ENCODE measurements at places on chromosomes 11 and 22.

DNA sequence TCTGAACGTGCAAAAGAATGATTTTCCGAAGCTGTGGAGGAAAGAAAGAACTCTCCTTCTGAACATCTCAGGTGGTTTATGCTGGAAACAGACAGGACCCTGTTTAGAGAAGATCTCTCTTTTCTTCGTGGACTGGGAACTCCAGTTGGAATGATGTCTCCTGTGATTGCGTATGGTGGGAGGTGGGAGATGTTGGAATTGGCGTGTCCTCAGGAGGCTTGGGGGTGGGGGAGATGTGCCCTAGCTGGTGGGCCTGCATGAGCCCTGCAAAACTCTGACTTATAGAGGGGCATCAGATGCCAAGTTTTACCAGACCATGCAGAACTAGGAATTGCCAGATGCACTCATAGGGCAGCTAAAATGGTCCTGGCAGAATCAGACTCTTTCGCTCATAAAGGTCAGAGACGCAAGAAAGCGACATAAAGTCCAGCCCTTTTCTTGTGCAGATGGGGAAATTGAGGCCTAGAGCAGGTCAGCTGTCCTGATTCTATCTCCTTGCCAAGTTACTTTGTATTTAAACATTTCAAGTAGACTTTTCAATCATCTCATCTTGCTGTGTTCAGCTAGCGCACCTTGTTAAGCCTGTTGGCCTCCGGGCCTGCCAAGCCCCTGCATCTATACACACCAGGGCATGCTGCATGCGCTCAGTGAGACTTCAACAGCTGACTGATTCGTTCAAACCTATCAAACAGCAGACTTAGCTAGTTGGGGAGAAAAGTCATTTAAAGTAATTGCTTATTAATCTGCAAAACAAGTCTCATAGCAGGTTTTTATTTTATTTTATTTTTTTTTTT is 34.2 kb upstream of the EHF start:
- H3K36me3 ChIP-seq = no peaks in the 10 kb centered on the region
- H3K27me3 ChIP-seq = peaks cover 5% of the 10 kb centered on the region
- DNase-seq = no peak

GRCh38 chr22:45430871-45431270 is 17.4 kb downstream of the RIBC2 start:
- H3K27ac ChIP-seq = no peak overlapping the region
- DNase-seq = no peak
- no peaks in the 10 kb centered on the region for H3K27me3 ChIP-seq
- H3K4me1 ChIP-seq = peaks cover 7% of the 10 kb centered on the region
- H3K36me3 ChIP-seq = no peaks in the 10 kb centered on the region

- DNase-seq = no peak
- H3K27ac ChIP-seq = no peak overlapping the region
- no peaks in the 10 kb centered on the region for H3K36me3 ChIP-seq
- H3K27me3 ChIP-seq = no peaks in the 10 kb centered on the region
Observed at GRCh38 chr11:120780239-120780638, 243.7 kb upstream of the TBCEL start.

GRCh38 chr11:132427611-132428010 is 1057.2 kb downstream of the NTM start:
- H3K4me3 ChIP-seq = no peak overlapping the region
- no peaks in the 10 kb centered on the region for H3K4me1 ChIP-seq
- DNase-seq = no peak
- no peaks in the 10 kb centered on the region for H3K27me3 ChIP-seq
- H3K36me3 ChIP-seq = no peaks in the 10 kb centered on the region

GRCh38 chr11:113163291-113164030 is 150.9 kb upstream of the TTC12 start:
- H3K27ac ChIP-seq = no peak overlapping the region
- no peaks in the 10 kb centered on the region for H3K27me3 ChIP-seq
- H3K4me1 ChIP-seq = no peaks in the 10 kb centered on the region
- peaks cover 3% of the 10 kb centered on the region for H3K36me3 ChIP-seq

DNA sequence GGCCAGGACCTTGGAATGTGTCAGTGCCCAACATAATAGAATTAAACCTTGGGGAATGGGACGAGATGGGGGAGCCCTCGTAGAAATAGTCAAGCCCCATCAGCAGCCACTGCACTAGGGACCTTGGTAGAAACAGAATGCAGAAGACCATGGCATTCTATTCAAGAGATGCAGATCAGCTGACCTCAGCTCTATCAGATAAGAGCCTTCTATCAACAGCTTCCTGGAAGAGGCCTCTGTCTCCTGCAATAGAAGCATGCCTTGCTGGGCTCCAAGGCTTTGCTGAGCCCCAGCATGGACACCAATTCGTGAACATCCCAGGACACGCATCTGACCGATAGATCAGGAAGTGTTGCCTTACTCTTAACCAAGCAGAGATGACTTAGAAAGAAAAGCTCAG is 27.5 kb upstream of the FLI1 start:
- no peaks in the 10 kb centered on the region for H3K36me3 ChIP-seq
- DNase-seq = no peak
- H3K27ac ChIP-seq = no peak overlapping the region

DNA sequence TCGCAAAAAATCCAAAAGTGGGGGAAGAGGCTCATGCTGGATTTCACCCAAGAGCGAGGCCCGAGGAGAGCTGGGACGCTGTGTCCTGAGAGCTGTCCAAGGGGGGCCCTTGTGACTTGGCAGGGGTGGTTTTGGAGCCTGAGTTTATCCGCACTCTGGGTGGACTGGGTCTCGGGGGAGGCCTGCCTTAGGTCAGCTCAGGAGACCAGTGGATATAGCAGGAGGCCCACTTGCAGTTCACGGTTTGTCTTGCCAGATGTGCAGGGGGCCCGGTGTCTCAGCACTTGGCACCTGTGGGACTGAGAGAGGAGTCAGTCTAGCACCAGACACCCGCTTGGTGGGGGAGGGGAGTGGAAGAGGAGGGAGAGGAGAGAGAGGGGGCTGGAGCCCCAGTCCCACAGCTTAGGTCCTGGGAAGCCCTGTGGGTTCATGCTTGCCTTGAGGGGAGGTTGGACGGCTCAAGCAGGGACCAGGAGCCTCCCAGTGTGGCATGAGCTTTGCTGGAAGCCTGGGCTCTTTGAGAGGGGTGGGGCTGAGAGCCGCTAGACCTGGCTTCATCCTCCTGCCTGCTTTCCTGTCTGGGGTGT is 33.4 kb downstream of the PARVB start:
- no peaks in the 10 kb centered on the region for H3K36me3 ChIP-seq
- H3K4me3 ChIP-seq = no peak overlapping the region
- H3K4me1 ChIP-seq = no peaks in the 10 kb centered on the region

DNA sequence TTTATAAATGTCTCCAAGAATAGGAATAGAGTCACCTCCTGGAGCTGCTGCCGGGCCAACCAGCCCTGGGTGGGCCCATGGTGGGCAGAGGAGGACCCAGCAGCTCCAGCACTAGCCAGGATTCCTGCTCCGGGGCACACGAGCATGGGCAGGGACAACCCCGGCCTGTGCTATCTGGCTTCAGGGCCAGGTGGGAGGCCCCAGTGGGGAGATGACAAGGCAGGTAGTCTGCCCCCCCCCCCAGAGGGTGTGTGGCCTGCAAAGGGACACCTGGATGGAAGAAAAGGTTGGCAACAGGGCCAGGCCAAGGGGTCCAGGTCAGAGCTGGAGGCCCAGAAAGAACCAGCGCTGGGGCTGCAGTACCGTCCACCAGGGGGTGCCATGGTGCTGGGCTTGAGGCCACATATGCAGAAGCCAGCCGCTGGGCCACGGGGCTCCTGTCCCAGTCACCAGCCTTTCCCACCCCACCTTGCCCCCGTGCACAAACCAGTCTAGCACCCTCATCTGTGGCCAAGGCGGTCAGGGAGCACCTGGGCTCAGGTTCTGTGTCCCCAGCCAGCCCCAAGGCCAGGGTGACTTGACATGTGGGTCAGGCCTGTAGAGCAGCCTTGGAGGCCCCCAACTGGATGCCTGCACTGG is 3.4 kb downstream of the TSPAN32 start:
- DNase-seq = peak; percentile 90
- H3K4me3 ChIP-seq = peak overlapping the region; percentile 26
- peaks cover 11% of the 10 kb centered on the region for H3K36me3 ChIP-seq
- H3K4me1 ChIP-seq = peaks cover 76% of the 10 kb centered on the region
- H3K27ac ChIP-seq = peak overlapping the region; percentile 42

DNA sequence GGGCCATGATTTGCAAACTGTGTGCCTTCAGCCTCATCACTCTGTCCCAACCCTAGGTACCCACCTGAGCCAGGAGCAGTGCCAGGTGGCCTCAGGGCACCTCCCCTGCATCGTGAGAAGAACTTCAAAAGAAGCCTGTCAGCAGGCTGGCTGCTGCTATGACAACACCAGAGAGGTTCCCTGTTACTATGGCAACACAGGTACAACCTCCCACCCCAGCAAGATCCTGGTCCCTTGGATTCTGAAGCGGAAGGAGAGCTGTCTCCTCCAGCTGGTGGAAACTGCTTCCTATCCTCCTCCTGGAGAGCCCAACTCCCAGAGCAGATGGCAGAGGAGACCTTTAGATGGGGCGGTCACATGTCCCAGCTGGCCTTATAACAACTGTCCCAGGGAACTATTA is 2.9 kb downstream of the ZP1 start:
- H3K27ac ChIP-seq = no peak overlapping the region
- H3K4me3 ChIP-seq = no peak overlapping the region
- no peak for DNase-seq
- no peaks in the 10 kb centered on the region for H3K27me3 ChIP-seq
- peaks cover 9% of the 10 kb centered on the region for H3K4me1 ChIP-seq

DNA sequence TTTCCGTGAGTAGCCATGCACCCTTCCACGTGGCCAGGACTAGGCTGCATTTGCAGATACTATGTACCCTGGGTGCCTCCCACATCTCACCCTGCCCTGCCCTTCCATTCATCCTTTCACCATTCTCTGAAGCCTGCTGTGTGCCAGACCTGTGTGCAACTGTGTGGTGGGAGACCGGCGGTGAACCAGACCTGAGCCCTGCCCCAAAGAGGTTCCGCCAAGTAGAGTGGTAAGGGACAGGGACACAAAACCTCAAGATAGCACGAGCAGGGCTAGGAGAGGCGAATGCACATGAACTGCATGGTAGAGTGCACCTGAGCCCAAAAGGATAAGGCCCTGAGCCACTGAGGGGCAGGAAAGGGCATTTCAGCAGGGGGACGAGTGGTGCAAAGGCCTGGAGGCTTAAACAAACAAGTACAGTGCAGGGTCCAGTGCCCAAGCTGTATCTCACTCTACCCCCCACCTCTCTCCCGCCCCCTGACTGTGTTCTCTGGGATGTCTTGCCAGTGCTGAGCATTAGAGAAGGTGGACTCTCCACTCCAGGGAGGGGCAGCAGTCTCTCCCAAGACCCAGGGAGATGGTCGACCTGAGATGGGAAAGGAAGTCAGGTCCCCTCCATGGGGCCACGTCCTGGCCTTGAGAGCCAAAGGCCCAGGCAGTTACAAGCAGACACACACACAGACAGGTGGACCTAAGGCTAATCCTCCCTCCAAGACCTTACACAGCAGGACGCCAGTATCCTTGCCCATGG is 14.1 kb upstream of the ARAP1 start:
- no peak overlapping the region for H3K4me3 ChIP-seq
- H3K4me1 ChIP-seq = peaks cover 27% of the 10 kb centered on the region
- no peak overlapping the region for H3K27ac ChIP-seq
- no peaks in the 10 kb centered on the region for H3K36me3 ChIP-seq
- no peaks in the 10 kb centered on the region for H3K27me3 ChIP-seq
- no peak for DNase-seq

DNA sequence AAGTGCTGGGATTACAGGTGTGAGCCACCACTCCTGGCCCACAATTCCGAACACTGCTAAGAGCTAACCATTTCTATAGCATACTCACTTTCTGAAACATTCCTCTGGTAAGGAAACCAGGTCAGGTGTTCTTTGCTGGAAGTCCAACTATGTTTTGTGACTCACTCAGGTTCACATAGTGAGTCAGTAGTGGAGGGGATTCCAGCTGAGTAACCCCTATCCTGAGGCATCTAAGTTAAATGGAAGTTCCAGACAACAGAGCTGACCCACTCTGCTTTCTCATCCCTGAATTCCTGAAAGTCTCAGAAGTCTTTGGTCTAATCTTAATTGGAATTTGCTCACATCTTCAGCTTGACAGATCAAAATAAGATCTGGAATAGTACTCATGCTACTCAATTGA is 3.0 kb upstream of the CHRNA10 start:
- H3K4me3 ChIP-seq = no peak overlapping the region
- H3K4me1 ChIP-seq = no peaks in the 10 kb centered on the region
- peaks cover 75% of the 10 kb centered on the region for H3K36me3 ChIP-seq
- H3K27me3 ChIP-seq = no peaks in the 10 kb centered on the region
- no peak overlapping the region for H3K27ac ChIP-seq

GRCh38 chr22:28208036-28208435 is 289.0 kb upstream of the PITPNB start:
- H3K4me1 ChIP-seq = no peaks in the 10 kb centered on the region
- no peaks in the 10 kb centered on the region for H3K27me3 ChIP-seq
- no peak overlapping the region for H3K27ac ChIP-seq
- no peak for DNase-seq

DNA sequence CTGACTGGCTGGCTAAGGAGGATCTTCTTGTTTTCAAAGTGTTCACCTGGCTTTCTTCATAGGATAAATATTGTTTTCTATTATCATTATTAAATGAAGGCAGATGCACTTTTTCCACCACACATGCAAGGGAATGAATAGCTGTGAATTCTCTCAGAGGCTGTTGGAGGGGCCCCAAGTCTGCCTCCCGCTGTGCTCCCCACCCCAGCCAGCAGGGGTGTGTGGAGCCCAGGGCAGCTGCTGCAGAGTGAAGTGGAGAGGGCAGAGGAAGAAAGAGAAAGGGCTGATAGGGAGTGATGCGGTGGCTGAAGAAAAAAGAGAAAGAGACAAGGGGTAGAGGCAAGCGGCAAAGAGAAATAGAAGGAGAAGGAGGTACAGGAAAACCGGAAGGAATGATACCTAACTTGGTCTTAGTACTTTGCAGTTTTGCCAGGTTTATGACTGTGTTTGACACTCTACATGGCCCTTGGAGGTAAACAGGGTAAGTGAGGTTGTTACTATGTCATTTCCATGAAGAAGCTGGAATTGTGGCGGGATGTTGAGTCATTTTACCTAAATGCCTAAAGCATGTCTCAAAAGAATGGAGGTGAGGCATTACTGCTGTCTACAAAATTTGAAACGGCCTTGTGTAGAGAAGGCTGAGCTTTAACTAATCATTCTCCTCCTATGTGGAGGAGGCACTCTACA is 145.7 kb upstream of the B3GAT1 start:
- H3K4me3 ChIP-seq = no peak overlapping the region
- peaks cover 10% of the 10 kb centered on the region for H3K4me1 ChIP-seq
- no peak overlapping the region for H3K27ac ChIP-seq
- DNase-seq = no peak
- no peaks in the 10 kb centered on the region for H3K27me3 ChIP-seq
- no peaks in the 10 kb centered on the region for H3K36me3 ChIP-seq

GRCh38 chr11:123718469-123718868 is 23.0 kb downstream of the ZNF202 start:
- H3K4me3 ChIP-seq = no peak overlapping the region
- no peaks in the 10 kb centered on the region for H3K4me1 ChIP-seq
- DNase-seq = no peak
- H3K27ac ChIP-seq = no peak overlapping the region

Measured in natural killer cell (primary cell).